Endothelial cell of umbilical vein (primary cell): ENCODE measurements at places on chromosomes 6 and 20. TPM values are rescaled to one million over a fixed set of nuclear protein-coding genes. Genes with fewer than 3 reads are reported as not detected.

The PHF10 gene
- 62.4 and 62.6 TPM in 2 replicates for total RNA-seq

The GMPR gene
- total RNA-seq: 36.3 and 43.2 TPM in 2 replicates

The TRERF1 gene
- 3.4 and 5.5 TPM in 2 replicates for total RNA-seq

The SNAP25 gene
- 2.2 and 4.4 TPM in 2 replicates for total RNA-seq

The DNAH8 gene
- total RNA-seq: 0.29 and 0.97 TPM in 2 replicates

The RIPOR3 gene
- not detected in 2 replicates for total RNA-seq

The SOBP gene
- total RNA-seq: 6.1 and 6.6 TPM in 2 replicates

The VSTM2L gene
- total RNA-seq: not detected in 2 replicates

The PSORS1C2 gene
- not detected in 2 replicates for total RNA-seq

The MYCT1 gene
- 106 and 119 TPM in 2 replicates for total RNA-seq

The PI16 gene
- not detected in 2 replicates for total RNA-seq

The KCNG1 gene
- total RNA-seq: 0.37 and 1.1 TPM in 2 replicates

The CASP8AP2 gene
- 20.2 and 22.0 TPM in 2 replicates for total RNA-seq
